CD8-positive, alpha-beta T cell (primary cell): ENCODE measurements at places on chromosomes 2 and 18. TPM values are rescaled to one million over a fixed set of nuclear protein-coding genes. Genes with fewer than 3 reads are reported as not detected.

DNA sequence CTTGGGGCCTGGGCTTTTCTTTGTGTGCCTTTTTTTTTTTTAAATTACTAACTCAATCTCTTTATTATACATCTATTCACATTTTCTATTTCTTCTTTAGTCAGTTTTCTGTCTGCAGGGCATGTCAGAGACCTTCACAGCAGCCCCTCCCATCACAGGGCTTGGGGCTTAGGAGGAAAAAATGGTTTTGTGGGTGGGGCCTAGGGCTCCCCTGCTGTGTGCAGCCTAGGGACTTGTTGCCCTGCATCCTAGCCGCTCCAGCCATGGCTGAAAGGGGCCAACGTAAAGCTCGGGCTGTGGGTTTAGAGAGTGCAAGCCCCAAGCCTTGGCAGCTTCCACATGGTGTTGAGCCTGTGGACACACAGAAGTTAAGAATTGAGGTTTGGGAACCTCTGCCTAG, 13.8 kb downstream of the ZSCAN30 start:
- no peak for DNase-seq

- no peak for DNase-seq
These were observed 95.9 kb downstream of the SLC4A3 start for GRCh38 chr2:219723311-219723710.

DNA sequence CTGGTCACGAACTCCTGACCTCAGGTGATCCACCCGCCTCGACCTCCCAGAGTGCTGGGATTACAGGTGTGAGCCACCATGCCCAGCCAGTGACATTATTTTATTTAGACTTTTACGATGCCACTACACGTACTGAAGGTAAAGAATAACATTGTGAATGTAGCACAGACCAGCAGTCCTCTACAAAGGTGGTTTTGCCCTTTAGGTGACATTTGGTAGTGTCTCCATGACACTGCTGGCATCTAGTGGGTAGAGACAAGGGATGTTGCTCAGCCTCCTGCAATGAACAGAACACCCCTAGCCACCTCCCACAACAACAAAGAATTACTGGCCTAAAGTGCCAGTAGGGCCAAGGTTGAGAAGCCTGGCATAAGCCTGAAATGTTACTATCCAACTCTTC, 69.5 kb downstream of the MYOM1 start:
- DNase-seq, result no peak

Gene YPEL5
- 1,071 TPM for total RNA-seq

- no peak for DNase-seq
These were observed 1254.5 kb upstream of the FAM98A start for GRCh38 chr2:34853646-34854045.

DNA sequence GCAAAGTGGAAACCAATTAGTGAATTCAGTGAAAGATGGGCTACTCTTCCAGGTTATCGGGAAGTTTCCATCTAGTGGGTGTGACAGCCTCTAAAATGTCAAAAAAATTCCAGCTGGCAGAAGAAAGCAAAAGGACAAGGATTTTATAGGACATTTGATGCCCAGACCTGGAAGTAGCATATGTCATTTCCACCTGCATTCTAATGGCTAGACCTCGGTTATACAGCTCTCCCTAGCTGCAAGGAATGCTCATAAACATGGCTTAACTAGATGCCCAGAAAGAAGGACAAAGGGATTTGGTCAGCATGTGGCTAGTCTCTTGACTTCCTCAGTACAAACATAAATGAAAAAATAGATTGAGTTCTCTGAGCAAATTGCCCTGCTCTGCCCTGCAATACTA, 215.4 kb downstream of the NYAP2 start:
- DNase-seq, result no peak

DNA sequence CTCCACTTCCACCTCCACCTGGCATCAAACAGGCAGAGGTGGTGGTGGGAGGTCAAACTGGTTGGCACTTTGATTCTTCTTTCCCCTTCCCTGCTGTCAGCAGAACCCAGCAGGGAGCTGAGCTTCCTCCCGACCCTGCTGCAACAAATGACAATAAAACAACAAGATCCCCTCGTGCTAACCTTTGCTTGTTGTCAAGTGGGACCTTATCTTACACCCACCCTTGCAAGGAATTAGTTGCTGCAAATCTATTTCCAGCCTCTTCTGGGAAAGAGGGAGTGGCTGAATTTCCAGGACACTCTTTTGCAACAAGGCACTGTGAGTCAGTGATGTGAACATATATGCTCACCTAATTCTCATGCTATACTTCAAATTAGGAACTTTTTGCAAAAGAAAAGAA, 655.1 kb downstream of the DSC3 start:
- no peak for DNase-seq

Gene LAMA1
- not detected for total RNA-seq

DNA sequence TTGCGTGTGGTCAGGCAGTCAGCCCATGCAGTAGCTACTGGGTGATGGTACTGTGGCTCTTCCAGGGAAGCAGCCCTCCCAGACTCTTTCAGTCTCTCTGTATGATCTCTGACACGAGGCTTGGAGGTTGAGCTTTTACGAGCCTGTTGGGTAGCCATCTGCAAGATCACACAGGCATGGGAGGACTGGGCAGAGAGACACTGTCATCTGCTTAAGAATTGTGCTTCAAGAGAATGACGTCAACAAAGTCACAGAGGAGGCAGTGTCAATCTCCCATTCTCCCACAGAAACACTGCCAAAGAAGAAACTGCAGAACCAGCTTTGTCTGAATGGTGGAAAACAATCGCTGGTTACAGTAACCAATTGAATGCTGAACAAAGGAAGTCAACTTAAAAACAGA, 78.4 kb upstream of the MC2R start:
- no peak for DNase-seq

Gene LPIN2
- 50.3 TPM for total RNA-seq

DNA sequence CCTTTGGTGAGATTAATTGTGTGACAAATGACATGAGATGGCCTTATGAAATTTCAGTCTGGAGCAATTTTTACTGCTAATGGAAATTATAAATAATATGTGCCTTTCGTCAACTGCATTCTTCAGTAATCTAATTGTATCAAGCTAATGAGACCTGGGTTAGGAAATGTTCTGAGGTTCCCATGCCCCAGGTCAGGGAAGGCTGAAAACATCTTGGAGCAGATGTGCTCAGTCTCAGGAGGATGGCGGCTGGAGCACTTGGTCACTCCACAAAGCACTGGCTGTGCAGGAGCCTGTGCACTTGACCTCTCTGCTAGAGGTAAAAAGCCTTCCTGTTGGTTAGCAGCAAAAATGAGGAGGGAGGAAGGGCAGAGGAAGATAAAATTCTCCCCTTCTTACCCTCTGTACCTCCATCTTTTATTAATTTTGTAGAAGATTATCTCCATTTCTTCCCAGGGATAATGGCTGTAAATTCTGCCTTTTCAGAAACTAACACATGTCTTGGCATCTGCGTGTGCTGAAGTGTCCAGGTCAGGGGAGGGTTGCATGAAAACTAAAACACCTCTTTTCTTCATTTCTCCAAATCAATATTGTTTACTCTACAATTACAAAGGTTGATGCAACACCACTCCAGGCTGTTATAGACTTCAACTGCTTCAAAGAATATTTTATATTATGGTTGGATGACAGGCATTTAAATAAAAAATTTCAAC, 1606.4 kb upstream of the ACVR2A start:
- DNase-seq, result no peak

Gene RGPD8
- 85.9 TPM for total RNA-seq

Gene SCG2
- not detected for total RNA-seq

DNA sequence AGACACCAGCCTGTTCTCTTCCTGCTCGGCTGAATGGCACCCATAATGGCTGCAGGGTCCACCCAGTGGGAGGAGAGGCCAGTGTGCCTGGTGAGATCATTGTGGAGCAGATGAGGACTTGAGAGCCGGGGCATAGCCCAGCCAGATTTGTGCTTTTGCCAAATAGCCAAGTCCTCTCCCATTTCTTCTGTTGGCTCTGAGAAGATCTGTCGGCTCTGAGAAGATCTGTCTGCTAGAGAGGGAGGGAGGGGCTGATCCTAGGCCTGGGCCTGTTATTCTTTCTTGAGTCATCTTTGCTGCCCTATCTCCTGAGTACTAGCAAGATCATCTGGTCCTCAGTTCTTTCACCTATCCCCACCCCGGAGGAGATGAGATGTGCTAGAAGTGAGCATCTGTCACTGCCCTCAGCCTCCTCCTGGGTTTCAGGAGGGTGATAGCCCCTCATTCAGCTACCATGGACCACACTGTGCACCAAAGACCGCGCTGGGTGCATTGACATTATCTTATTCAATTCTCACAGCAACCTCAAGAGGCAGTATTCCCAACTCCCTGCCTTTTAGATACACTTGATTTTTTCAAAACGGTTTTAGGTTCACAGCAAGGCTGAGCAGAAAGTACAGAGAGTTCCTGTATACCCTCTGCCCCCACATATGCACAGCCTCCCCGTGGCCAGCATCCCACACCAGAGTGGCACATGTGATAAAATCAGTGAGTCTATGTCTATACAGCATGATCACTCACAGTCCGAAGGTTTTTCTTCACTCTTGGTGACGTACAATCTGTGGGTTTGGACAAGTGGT, 98.6 kb downstream of the CAPN13 start:
- peak; percentile 37 for DNase-seq

Gene GALNT3
- total RNA-seq, result 4.5 TPM

- DNase-seq, result no peak
These were observed 42.9 kb downstream of the SRBD1 start for GRCh38 chr2:45567974-45568789.

GRCh38 chr18:23612434-23613090, 26.3 kb upstream of the NPC1 start:
- DNase-seq, result no peak

Gene CCDC141
- total RNA-seq, result 31.3 TPM

DNA sequence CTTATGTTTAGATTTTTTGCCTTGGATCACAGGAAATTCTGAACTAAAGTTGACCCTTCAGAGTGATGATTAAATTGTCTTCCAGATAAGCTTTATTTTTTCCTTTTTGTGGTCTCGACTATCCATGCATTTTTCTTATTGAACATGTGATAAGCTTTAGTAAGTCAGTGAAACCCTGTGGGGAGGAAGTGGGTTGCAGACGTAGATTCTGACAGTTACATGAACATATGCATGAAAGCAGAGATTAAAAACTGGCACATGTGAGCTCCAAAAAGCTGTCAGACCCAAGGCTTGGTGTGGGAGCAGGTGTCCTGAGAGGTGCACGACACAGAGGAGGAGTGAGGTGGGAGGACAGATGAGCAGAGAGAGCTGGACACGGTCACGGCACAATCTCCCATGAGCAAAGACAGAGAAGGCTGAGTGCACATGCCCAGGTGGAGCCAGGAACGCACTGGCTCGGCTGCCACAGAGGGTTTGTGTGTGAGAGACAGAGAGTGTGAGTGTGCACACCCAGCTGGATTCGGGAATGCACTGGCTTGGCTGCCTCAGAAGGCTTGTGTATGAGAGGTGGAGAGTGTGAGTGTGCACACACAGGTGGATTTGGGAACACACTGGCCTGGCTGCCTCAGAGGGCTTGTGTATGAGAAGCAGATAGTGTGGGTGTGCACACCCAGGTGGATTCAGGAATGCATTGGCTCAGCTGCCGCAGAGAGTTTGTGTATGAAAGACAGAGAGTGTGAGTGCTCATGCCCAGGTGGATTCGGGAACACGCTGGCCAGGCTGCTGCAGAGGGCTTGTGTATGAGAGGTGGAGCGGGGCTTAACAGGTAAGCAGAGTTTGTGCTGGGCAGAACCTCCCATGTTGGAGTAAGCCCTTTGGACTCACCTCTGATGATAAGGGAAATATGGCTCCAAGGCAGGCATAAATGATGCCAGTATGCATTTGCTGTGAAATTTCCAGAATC, 849.1 kb upstream of the SALL3 start:
- no peak for DNase-seq

GRCh38 chr2:230961091-230961491, 34.8 kb upstream of the SPATA3 start:
- DNase-seq, result no peak

Gene ANKRD53
- 0.69 TPM for total RNA-seq

- no peak for DNase-seq
These were observed 590.8 kb upstream of the ID2 start for GRCh38 chr2:8090748-8091700.

GRCh38 chr2:84257831-84258230, 201.2 kb downstream of the SUCLG1 start:
- DNase-seq, result no peak

Gene HRH4
- total RNA-seq, result not detected

Gene MAB21L4
- total RNA-seq, result not detected

DNA sequence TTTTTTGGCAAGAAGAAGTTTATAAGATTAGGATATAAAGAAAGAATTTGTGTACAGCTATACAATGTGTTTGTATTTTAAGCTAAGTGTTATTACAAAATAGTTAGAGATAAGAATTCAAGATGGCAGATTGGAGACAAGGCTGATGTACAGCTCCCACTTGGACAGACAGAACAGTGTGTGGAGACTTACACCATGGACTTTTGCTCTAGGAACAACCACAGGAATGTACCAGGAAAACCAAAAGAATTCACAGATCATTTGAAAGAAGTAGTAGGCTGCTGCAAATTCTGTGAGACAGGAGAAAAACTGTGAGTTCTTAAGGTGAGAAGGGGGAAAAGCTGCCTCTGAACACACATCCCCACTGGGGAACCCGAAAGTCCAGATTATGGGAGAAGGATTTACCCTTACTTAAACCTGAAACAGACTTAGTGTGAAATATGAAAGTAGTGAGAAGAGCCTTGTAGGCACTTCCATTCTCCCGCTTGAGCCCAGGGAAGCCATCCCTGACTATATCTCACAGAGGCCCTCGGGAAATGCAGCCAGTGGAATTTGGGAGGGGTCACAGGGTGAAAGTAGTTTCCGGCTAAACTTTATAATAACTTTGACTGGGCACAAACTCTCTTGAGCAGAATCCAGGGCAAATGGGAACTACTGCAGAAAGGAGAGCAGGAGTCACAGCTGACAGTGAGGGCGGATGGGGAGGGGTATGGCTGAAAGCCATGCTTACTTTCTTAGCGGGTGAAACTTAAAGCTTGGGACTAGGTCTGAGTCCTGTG, 11.6 kb upstream of the RPRD1A start:
- DNase-seq, result no peak

DNA sequence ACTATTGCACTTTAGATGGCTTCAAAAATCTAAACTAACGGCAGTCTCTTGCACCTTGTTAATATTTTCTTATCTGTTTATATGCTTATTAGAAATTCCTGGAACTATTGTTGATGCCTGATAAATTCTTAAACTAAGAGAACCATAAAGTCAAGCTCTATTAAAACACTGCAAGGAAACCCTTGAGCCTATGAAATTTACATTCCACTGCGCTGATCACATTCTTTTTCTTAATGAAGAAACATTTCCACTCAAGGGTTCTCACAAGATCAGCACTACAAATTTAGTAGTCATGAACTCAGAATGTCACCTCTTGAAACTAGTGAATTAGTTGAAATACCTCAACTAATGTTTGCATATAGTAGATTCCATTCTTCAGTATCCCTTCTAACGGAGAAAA, 331.8 kb upstream of the SLC8A1 start:
- no peak for DNase-seq
